Activated CD8-positive, alpha-beta T cell treated with anti-CD3 and anti-CD28 coated beads, Interleukin-2, amount 10 ng/mL, durations not matched to agents 7 days and 5 days (primary cell): ENCODE measurements at places on chromosomes 6 and 20.

- no peak for DNase-seq
Observed at GRCh38 chr20:11849270-11849915, 68.3 kb upstream of the BTBD3 start.

DNA sequence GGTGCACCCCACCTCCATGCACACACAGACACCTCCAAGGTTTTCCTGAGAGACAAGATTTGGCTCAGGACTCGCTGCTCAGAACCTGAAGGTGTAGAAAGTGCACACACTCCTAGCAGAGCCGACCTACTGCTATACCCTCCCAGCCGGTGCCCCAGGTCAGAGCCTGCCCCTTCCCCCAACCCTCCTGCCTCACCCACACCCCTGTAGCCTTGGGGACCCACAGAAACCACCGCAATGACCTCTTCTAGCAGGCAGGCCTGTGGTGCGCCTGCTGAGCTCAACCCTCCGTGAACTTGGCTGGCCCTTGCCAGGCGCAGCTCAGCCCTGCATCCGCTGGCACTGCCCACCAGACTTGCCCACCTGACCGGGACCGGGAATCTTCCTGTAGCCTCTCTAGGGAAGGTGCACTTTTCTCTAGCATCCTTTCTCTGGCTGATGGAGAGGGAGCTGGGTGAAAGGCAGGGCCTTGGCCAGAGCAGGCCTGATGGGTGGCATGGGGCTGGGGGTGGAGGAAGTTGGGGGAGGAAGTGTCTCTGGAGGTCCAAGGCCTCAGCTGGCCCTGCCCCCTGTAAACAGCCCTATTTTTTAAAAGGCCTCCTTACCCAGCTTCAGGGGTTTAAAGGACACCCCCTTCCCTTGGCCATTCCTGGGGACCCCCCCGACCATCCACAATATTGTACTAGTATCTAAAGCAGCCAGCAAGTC is 36.9 kb upstream of the SLCO4A1 start:
- DNase-seq = no peak

GRCh38 chr6:160899671-160900430 is 91.7 kb upstream of the MAP3K4 start:
- no peak for DNase-seq

DNA sequence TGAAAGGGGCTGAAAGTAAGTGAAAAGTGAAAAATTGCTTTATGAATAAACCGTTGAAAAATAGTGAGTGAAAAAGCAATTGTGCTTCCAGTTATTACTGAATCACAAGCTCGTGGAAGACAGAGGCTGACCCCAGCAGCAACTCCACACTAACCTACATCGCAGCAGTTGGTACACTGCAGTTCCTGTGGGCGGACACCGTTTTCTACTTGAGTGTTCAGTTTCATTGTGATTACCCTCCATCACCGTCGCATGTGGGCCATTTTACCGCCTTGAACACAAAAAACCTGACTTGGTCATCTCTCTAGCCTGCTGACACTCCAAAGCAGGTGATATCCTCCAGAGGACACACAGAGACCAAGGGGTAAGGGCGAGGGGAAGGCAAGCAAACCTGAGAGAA is 28.4 kb downstream of the PRDM1 start:
- DNase-seq = peak; percentile 64

DNA sequence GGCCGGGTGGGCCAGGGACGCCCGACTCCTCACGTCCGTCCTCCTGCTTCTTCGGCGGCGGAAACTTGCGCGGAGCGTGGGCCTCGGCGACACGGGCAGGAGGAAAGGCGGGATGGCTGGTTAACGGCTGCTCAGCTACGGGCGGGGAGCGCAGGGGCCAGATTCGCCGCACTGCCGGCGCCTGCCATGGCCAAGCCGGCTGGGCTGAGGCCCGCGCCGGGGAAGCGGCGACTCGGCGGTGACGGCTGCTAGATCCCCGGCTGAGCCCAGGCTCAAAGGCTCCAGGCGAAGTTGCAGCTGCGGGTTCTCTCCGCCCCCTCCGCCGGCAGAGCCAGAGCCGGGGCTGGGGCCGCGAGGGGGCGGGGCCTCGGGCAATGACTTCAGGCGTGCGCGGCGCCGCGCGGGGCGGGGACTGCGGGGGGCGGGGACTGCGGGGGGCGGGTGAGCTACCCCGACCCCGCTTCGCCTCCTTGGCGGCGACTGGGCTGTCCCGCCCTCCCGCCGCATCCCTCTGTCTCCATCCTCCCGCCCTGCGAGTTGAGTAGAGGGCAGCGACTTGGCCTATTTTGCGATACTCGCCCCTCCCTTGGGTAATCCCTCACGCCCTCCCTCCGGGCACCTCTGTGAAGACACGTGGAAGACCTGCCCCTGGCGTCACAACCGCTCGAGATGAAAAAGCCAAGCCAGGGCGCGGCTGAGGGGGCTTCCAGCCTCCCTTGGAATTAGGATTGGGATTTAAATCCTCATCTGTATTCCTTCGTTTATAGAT is at the start of gene CEP85L:
Gene CEP85L, minus strand, starts transcription at position 310 of the 769 bp plus-strand sequence. CDS start 322 bp downstream, outside the sequence.
- DNase-seq = peak; percentile 91

GRCh38 chr6:54525731-54526130 is 217.5 kb downstream of the TINAG start:
- no peak for DNase-seq

DNA sequence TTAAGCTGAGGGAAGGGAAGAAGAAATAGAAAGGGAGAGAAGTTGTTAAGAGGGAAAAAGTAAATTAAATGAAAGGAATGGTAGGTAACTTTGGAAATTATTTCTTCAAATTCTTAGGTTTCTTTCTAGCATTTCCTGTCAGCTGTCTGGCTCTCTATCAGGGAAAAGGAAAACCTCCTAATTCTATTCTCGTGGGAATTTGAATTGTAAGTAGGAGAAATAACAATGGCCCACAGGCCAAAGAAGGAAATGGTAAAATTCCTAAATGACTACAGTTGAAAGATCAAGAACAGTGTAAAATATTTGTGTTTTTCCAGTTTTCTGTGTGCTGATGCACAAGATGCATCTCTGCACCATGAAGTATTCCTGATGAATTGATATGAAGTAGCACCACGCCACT is 173.0 kb downstream of the IBTK start:
- DNase-seq = no peak

- DNase-seq = no peak
Observed at GRCh38 chr6:123570813-123571684, 65.7 kb downstream of the TRDN start.

- no peak for DNase-seq
Observed at GRCh38 chr20:38181971-38182370, 16.9 kb upstream of the TGM2 start.

GRCh38 chr20:50052550-50053361 is 60.2 kb downstream of the UBE2V1 start:
- DNase-seq = no peak

DNA sequence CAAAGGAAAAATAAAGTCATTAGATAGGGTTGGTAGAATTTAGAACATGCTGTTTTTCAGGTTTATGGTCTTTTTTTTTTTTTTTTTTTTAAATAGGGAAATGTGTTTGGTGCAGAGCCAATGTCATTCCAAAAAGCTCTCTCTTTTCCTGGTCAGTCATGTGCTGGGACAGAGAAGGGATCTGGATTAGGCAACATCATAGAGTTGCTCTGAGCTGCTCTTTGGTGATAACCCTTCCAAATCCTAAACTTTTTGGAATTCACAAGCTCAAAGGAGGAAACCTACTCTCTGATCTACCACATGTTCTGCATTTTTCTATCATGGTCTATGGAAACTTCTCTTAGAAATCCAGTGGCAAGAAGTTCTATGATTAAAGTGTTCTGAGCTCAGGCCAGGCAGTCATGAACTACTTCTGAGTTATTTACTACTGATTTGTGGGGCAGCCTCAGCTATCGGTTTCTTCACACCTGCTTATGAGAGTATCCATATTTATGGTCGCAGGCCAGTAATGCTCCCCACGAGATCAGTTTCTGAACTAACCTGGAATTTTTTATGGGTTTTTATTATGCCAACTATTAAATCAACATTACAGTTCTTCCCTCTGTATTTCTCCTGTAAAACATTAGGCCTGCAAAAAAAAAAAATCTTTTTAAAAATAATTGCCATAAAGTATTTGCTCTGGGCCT is 4.8 kb downstream of the EDN1 start:
- no peak for DNase-seq

DNA sequence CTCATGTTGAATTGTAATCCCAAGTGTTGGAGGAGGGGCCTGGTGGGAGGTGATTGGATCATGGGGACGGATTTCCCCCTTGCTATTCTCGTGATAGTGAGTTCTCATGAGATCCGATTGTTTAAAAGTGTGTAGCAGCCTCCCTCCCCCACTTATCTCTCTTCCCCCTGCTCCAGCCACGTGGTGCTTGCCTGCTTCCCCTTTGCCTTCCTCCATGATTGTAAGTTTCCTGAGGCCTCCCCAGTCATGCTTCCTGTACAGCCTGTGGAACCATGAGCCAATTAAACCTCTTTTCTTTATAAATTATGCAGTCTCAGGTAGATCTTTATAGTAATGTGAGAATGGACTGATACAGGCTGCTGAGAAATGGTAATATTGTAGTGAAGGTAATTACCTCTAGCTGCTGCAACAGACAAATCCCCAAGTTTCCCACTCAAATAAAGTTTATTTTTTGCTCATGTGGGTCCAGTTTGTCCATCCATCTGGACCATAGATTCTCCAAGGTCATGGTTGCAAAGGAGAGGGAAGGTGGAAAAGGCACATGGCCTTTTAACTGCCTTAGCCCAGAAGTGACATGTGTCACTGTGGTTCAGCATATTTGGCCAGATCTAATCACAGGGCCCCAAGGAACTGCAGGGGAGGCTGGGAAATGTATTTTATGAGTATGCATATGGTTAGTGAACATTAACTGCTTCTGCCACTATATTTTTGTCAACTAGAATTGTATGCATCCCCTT is 89.2 kb downstream of the TRMT11 start:
- no peak for DNase-seq

- no peak for DNase-seq
Observed at GRCh38 chr20:37270576-37271420, 9.2 kb upstream of the GHRH start.

GRCh38 chr6:42276034-42276890 is 58.6 kb upstream of the MRPS10 start:
- no peak for DNase-seq

- DNase-seq = peak; percentile 83
Observed at GRCh38 chr6:34182751-34183531, 37.1 kb upstream of the GRM4 start.

DNA sequence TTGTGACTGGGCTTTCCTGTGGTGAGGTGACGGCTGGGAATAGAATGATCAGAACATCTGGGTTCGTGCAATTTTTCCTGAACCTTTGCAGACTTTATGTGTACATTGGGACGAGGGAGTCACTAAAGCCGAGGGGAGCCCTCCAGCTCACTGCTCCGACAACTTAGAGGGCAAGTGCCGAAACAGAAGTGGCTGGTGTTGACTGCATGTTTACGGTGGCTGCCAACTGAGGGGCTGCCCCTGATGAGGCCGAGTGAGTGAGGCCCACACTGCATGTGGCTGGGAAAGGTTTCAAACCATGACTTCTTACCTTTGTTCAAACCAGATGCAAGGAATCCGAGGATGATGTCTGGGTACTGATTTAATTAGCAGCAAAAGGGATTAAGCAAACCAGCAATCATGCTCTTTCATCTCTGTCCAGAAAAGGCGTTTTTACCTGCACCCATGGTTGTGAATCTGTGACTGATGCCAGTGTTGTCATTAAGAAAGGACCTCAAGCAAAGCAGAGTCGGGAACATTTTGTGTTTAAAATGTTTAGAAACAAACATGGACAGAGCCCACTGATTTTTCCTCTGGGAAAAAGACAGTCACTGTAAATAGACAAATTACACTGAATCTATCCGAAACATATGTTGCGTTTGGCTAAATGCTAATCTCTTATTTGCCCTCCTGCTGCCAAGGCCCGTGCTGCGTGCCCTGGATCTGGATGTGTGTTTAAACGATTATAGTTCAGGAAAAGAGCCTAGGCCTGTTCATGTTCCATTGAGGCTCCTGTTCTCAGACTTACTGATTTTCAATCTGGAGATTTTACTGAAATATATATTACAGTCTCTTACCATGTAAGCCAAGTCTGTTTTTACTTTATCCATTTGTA is 105.1 kb downstream of the UST start:
- DNase-seq = no peak

DNA sequence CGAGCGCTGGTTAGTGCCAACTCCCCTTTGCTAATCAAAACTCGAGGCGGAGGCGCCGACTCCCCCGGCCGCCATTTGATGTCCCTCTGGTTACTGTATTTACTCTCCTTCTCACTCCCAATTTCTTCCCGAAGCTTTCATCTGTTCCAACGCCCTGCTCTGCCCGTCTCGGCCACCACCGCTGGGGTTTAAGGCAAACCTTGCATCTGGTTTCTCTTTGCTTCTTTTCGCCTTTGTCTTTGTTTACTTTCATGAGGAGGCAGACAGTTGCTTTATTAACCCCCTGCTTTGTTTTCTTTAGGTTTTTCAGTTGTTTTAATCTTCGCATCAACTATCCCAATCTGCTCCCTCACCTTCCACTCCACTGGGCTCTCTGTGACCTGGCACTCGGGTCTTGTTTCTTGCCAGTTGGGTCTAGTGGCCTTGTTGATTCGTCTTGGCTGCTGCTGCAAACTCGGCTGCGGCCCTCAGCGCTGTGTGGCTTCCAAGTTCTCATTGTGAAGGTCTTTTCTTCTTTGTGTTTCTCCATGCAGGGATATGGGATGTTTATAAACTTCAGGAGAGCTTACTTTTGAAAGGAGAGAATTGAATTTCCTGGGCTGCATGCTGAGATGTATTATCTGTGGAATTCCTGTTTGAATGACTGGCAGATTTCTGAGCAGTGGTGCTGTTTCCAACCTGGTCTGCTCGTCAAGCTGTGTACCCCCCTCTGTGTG is 155.1 kb downstream of the CDC5L start:
- no peak for DNase-seq

DNA sequence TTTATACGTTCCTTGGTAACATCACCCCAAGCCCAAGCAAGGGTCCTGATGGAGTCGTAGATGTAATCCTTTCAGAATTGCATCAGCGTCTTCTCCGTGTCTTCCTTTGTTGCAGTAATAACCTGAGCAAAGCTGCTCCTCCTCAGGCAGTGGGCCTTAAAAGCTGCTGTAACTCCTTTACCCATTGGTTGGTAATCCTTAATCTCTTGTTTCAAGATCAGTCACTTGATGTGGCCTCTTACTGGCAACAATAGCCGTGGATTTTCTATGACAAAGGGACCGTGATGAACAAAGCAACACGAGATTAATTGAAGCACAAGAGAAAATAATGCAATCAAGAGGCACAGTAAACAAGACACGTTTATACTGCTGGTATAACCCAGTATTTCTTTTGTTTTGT is 44.6 kb downstream of the ALDH5A1 start:
- no peak for DNase-seq

DNA sequence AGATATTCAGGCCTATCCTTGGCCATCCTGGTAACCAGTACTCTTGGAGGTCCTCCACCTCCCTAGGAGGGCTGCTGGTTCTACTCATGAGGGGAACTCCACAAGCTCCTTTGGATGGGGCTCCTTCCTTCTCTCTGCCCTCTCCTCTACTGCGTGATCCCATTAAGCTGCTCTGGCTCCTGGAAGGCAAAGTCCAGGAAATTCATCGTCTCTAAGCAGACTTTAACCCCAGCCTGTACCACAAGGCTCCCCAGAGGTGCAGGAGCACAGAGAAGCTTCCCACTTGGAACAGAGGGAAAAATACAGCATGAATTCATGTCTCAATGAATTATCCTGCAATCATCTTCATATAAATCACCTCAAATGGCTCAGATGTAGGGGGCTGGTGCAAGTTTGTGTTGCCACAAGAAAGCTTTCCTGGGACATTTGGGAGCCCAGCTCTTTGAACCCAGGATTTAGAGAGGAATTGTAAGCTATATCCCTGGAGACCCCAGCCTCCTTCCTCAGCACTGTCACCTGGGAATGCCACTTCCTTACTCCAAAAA is 355.4 kb downstream of the CDC5L start:
- no peak for DNase-seq
